ENCODE measurements at places on chromosomes 6 and 20.
A peak's percentile ranks its signal among the peaks of the same experiment; 100 is the strongest.

DNA sequence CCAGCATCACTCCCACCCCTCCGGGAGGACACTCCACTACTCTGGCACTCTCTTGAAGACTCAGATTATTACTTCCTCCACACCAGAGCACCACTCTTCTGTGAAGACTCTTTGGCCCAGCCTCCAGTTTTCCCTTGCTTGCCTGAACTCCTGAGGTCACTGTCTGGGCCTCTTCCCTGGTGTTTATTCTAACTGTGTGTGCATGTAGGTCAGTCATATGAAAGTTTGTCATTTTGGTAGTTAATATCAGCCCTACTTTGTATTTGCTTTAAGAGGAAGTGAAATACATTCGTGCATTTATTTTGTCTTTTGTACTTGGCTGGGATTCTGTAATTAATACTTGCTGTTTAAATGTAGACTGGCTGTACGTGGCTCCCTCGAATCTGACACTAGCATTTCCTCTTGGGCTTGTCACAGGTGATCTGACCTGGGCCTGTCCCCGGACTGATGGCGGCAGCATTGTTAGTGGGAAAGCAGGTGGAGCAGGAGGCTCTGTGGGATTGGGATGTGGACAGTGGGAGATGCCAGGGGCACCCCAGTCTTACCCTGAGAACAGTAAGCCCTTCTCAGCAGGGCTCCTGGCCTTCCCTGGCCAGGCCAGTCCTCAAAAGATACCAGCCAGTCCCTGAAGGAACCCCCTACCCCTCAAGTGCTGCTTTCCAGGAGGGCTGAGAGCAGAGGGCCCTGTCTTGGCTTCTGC lies 350.5 kb downstream of the CDC5L start:
- peak; percentile 30 for DNase-seq

DNA sequence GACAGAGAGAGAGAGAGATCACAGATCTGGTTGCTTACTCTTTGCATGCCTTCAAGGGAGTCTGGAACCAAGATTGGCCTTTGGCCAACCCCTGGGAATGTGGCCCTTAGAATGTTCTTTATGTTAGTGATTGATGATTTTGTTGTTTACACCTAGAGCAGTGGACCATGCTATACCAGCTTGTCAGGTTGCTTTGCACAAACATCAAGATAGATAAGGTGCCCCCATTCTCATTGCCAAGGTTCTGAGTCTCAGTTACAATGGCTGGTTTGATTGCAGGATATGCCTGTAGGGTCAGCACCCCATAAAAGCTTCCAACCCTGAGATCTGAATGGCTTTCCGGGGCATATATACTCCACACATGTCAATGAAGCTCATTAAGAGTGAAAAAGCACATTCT lies 53.5 kb upstream of the SLC2A12 start:
- DNase-seq = no peak

GRCh38 chr6:33433001-33433543 lies 13.2 kb downstream of the SYNGAP1 start:
- DNase-seq = no peak

DNA sequence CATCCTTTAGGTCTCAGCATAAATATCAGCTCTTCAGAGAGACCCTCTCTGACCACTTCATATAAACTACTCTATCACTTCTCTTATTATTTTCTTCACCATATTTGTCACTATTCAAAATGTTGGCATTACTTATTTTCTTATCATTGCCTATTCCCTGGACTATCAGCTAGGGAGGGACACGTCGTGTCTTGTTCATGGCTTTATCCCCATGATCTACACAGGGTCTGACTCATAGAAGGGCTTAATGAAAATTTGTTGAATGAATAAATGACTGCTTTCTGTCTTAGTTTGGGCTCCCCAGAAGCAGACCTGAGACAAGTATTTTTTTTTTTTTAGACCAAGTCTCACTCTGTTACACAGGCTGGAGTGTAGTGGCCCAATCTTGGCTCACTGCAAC lies 3.0 kb upstream of the CDK5RAP1 start:
- DNase-seq = no peak

- no peak for DNase-seq
These were observed 128.9 kb downstream of the FOXC1 start for GRCh38 chr6:1738558-1739081.

DNA sequence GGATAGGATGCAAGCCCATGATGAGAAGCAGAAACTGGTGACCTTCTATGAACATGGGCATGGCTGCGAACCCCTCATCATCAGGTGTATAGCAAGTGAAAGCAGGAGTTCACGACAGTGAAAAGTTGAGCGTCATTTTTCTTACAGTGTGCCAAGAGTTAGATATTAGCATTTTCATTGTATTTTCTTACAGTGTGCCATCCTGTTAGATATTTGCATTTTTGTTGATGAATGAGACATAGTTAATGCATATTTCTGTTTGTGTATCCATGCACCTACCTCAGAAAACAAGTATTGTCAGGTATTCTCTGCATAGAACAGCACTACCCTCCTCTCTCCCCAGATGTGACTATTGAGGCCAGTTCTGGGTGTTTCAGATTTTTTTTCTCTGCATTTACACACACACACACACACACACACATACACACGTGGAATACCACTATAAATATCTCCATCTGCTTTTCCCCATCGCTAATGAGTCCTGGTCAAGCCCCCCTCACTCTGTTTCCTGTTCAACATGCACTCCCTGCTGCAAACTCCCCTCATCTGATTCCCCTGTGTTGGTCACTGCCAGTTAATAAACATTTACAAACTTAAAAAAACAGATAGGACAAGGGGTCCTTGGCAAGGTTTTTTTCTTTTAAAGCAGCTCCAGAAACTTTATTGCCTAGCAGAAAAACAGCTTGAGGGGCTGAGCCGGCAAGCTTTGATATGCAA lies 41.7 kb downstream of the PLN start:
- DNase-seq = no peak

DNA sequence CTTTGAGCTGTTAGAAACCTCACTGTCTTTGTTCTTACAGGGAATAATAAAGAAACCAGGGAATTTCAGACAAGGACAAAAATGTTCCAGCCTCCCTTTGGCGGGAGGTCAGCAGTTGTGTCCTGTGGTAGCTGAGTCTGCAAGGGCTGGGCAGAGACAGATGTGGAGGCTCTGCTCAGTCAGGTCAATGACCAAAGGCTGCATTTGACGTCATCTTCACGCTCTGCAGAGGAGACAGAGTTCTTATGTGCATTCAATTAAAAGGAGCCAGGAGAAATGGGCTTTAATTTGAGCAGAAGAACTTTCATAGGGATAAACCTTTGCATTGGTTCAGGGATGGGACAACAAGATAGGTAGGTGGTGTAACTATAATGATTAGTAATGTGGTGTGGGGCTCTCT lies 45.1 kb upstream of the FOXA2 start:
- no peak for DNase-seq

DNA sequence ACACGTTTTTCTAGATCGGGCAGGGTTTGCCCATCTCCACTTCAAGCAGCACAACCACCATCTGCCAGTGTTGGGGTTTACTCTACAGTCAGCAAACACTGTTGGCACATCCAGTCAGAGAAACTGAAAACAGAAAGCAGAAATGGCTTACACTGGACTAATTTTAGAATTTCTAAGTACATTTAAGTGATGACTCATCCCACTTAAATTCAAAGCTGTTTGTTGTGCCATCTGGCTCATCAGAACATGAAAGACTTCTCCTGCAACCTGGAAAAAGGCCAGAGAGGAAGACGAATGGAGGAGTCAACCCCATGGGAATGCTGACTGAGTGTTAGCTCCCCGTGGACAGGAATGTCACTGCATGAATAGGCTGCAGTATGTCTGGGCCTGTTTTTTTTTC lies 21.8 kb downstream of the FAM209B start:
- peak; percentile 56 for DNase-seq

DNA sequence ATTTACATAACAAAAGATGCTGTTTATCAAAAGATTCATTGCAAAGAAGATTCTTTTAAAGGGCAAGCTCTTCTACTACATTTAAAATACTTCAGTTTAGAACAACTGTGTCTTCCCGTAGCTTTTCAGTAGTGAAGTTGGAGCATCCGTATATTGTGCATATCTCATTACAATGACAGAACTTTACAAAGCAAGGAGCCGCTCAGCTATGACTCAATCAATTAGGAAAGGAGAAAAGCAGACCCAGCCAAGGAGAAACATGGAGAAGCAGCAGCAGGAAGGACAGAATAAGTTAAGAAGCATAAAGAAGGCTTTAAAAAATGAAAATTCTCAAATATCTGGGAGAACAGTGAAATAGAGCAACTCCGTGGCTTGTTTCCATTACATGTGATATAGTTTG lies 132.6 kb upstream of the SMLR1 start:
- DNase-seq = no peak

GRCh38 chr6:130159956-130160355 lies 62.8 kb downstream of the SAMD3 start:
- DNase-seq = no peak

GRCh38 chr6:110852773-110853172 lies 21.8 kb upstream of the AMD1 start:
- no peak for DNase-seq

DNA sequence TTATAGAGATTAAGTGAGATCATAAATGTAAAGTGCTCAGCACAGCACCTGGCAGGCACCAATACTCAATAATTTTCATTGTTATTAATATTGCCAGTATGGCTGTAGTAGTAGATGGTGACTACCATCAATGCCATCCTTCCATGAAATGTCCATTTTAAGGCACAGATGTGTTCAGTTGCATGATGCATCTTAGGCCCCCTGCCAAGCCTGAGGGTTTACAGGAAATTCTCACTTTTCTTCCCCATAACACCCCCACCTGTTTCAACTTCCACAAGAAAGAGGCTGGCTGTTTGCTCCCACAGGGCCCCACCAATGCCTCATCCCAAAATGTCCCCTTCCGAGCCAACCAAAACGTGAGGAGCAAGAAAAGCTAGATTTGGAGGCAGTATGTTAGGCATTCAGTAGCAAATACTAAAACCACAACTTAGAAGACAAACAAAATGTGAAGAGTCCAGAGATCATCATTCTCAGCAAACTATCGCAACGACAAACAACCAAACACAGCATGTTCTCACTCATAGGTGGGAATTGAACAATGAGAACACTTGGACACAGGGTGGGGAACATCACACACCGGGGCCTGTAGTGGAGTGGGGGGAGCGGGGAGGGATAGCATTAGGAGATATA lies 110.6 kb upstream of the NHSL1 start:
- DNase-seq = no peak

DNA sequence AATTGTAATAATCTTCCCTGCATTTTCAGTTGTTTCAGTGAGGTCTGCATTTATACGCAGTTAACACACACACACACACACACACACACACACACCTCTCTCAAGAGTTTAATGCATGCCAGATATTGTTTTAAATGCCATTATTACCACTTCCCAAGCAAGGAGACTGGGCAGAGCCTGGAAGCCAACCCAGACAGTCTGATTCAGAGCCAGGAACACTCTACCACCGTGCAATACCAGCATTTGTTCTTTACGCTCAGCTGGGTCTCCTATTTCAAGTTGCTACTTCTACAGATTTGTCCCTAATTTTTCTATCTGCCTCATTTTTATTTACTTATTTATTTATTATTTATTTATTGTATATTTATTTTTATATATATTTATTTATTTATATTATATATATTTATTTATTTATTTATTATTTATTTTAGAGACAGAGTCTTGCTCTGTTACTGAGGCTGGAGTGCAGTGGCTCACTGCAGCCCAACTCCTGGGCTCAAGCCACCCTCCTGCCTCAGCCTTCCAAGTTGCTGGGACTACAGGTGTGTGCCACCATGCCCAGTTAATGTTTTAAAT lies 68.4 kb downstream of the PCSK2 start:
- DNase-seq = no peak

- DNase-seq = no peak
These were observed 322.1 kb upstream of the NT5E start for GRCh38 chr6:85127696-85128243.

- peak; percentile 36 for DNase-seq
These were observed 80.5 kb downstream of the PRSS35 start for GRCh38 chr6:83592770-83593394.

- no peak for DNase-seq
These were observed 118.9 kb upstream of the SLC22A23 start for GRCh38 chr6:3575701-3576100.

- no peak for DNase-seq
These were observed 165.1 kb downstream of the LMBRD1 start for GRCh38 chr6:69631552-69632346.

DNA sequence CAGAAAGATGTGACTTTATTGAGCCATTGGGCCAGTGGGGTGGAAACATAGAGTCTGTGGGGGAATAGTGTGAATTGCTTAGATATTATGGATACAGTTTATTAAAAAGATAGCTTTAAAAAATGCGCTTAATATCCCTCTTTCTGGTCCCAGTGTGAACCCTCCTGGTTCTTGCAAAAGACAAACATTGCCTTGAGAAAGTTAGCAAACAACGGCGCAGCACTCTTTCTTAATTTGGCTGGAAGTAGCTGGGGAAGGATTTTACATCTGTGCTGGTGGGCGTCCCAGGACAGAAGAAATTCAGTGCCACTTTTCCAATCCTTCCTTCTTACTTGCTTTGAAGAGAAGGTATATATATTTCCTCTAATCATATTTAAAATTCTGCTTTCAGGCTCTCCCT lies 191.4 kb upstream of the ZFP64 start:
- no peak for DNase-seq

DNA sequence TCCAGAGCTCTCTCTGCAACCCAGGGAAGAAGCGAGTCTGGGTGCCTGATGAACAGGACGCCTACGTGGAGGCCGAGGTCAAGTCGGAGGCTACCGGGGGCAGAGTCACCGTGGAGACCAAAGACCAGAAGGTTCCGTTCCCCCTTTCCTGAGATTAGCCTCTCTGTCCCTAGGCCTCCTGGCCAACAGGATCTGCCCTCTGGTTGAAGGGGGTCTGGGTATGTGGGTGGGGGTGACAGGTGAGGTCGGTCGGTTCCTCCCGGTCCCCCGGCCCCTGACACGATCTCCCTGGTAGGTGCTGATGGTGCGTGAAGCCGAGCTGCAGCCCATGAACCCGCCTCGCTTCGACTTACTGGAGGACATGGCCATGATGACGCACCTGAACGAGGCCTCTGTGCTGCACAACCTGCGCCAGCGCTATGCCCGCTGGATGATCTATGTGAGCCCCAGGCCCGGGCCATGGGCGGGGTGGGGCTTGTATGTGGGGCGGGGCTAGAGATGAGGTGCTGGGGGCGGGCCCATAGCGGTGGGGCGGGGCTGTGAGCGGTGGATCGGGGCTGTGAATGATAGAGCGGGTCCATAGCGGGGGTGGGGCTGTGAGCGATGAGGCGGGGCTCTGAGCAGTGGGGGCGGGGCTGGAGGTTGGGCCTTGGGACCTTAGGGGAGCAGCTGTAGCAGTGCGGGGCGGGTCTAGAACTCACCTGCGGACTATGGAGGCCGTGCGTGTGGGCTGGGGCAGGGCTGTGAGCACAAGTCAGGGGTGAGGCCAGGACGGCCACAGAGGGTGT lies 23.9 kb downstream of the MYH7B start:
- no peak for DNase-seq

- no peak for DNase-seq
These were observed 42.7 kb upstream of the CLDN20 start for GRCh38 chr6:155221086-155221485.

- no peak for DNase-seq
These were observed 107.5 kb upstream of the EDN1 start for GRCh38 chr6:12182676-12183075.
